Kasumi-1 (cell line): ENCODE measurements at places on chromosomes 6 and 20.

DNA sequence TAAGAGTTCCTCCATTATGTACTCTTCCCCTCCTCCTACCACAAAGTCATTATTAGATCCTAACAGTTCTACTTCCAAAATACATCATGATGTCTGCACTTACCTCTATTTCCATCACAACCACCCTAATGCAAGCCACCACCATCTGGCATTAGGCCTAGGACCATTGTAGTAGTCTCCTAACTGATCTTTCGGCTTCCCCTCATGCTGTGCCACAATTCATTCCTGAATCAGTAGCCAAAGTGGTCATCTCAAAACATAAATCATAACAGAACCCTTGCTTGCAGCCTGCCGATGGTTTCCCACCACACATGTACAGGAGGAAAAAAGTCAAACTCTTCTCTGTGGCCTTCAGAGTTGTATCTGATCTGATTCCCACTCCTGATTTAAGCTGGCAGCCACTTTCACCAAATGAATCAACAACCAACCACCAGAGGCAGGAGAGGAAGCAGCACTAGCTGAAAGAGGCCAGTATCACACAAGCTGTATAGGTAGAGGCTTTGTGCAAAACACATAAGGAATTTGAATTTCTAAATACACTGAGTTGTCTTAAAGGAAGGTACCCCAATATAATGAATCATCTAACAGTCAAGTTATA, 26.1 kb downstream of the FAM184A start:
- DNase-seq = no peak

GRCh38 chr6:17712576-17712975, 5.9 kb upstream of the NUP153 start:
- DNase-seq = no peak

DNA sequence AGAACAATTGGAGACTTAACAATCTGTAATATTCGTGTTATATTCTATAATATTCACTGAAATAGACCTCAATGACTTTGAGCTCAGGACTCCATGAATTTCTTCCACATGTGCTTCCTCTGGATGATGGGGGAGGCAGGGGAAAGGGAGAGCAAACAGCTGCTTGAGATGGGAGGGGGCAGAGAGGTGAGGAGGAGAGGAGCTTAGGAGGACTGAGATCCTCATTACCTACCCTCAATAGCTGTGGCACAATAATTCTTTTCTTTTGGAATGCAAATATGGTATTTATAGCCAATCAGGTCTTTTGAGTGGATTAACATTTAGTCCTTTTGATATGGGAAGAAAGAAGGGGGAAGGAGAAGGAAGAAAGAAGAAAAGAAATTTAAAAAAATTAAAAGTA, 64.1 kb upstream of the ZNF217 start:
- DNase-seq = no peak

DNA sequence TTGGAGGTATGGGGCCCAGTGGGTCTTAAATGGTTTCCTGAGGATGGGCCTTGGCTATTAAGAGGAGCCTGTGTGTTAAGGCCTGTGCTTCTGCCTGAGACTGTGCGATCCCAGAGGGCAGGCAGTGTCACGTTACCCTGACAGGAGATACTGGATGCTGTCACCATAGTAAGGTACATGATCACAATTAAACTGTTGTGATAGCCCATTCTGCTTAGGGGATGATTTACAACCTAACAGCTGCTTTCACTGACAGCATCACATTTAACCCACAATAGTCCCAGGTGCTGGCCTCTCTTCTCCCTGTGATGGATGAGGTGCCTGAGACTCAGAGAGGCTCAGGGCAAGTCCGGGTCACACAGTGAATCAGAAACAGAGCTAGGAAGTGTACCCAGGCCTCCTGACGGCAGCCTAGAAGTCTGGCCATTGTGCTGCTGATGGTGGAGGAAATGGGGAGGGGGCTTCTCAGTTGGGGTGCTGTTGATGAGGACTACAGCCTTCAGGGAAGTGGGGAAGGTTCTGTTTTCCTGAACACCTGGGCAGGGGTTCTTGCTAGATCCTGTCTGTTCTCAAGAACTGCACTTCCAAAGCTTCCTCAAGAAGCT, 97.3 kb downstream of the MDGA1 start:
- no peak for DNase-seq

DNA sequence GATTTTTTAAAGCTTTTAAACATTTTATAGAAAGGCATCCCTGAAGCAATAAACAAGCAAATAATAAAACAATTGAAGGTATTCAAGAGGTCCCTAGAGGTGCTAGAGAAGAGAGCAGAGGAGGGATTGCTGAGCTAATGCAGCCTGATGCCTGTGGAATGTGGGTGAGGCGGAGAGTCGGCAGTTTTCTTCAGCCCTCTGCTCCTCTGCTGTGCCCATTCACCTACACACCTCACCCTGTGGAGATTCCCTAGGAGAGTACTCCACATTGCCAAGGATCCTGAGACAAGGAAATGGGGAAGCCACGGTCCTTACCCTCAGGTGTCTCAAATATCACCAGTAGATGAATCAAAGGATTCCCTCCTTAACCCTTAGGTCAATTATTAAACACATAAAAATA, 199.8 kb upstream of the POU3F2 start:
- no peak for DNase-seq

DNA sequence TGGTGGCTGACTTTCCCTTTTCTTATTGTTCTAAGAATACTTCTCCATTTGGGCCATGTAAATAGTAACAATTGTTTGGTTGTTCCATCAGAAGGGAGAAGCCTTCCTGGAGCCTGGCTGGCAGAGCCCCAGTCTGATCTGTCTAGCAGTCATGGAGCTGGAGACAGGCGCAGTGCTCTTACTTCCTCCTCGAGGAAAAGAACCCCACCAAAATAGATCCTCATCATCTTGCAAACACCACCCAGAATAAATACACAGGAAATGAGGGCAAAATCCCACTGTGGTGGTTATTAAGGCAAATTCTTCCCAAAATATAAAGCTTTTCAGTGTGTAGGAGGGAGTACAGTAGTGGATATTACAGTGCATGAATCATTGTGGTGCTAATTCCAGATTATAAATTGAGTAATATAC, 195.1 kb upstream of the SGK1 start:
- DNase-seq = peak; percentile 31

DNA sequence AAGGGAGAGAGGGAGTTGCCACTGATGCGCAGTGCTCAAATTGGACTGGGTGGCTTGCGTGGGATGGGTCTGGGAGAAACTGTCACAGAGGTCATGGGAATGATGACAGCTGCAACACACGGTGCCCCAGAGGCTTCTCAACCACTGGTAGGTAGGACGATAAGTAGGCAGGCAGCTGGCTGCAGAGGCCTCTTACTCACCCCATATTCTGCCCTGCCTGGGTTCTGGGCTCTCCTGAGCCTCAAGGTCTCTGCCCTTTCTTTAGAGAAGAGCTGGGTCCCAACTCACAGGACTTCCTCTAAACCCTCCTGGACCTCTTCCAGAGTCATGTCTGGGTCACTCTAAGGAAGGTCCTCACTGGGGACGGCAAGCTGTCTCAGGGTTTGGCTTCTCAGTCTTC, 37.2 kb upstream of the RNF24 start:
- no peak for DNase-seq

- no peak for DNase-seq
These were observed 50.3 kb downstream of the FOXA2 start for GRCh38 chr20:22533823-22534751.

GRCh38 chr20:41587956-41588355, 30.2 kb downstream of the CHD6 start:
- DNase-seq = no peak
